ENCODE measurements at places on chromosomes 16 and 17.

DNA sequence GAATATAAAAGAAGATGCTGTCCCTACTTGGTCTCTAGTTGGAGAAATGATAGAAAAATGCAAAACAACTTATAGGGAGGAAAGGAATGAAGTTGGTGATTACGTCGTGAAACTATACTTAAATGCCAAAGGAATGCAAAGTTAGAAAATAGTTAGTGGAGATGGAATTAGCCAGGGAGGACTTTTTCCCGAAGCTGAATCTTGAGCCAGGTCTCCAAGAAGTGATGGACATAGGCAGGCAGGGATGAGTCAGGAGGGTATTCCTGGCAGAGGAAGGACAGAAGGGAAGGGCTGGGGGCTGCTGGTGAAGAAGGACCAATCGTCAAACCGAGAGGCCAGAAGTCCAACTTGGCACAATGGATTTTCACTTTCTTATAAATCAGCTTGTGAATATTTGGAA, 1.8 kb downstream of the SNTB2 start:
- peak; percentile 67 for DNase-seq

DNA sequence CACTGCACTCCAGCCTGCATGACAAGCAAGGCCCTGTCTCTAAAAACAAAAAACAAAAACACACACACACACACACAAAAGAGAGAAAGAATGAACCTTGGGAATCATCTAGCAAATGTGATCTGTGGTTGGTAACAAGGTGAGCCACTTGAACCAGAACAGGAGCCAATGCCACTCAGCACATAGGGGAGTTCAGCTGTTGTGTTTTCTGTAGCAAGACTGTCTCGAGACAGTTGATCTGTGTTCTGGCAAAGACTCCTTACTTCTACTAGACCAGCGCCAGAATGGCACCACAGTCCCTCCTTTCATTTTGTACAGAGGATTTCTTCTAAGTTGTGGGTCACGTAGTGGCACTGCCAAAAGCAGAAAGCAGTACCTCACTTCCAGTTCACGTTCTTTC, 20.7 kb downstream of the ATP2A1 start:
- DNase-seq = no peak

DNA sequence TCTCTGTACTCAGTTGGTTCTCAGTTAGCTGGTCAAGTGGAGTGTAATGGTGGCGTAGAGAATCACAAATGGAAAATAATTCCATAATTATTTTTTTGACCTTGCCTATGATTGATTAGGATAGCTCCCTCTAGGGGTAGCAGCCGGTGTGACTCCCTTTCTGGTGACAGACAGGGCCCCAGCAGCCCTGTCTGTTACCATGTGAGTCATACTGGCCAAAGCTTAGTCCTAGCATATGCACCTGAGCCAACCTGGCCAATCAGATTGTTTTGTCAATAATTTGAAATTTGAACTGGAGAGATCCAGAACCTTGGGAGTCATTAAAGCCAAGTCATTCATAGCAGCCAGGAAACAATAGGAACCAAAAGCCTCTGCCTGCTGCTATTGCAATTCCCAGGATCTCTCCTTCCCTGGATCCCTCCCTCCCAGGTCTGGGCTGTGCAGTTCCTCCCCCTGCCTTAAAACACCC, 5.6 kb downstream of the PNPO start:
- peak; percentile 73 for DNase-seq

- DNase-seq = no peak
These were observed 11.0 kb downstream of the SIAH1 start for GRCh38 chr16:48374255-48374654.

DNA sequence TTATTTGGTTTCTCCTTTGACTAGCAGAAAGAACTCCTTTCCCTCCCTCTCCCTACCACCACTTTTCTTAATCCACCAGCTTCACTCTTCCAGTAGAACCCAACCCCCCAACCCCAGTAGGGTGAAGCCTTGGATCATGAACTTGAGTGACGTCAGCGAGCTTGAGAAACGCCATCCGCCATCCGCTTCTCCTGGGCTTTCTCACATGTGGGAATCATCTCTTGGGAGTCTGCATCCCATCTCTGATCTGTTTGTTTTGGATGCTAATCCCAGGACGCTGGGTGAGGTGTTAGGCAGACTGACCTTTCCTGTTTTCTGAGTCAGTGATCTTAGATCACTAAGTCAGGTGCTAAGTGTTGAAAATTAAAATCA, 16.0 kb upstream of the SOX9 start:
- no peak for DNase-seq

DNA sequence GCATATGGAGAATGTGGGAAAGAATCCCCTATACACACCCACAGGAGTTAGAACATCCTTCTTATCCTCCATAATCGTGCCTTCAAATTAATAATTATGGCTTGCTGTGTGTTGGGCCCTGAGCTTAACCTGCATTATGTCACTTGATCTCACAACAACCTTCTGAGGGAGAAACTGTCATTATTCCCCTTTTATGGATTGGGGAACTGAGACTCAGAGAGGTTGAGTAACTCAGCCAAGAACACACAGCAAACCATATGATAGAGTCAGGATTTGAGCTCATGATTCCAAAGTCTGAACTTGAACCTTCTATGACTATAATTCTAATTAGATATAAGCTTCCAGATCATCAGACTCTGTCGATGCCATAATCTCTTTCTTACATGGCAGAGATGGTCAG, 114.2 kb upstream of the CACNG3 start:
- DNase-seq = no peak

- DNase-seq = no peak
These were observed 30.5 kb downstream of the CPPED1 start for GRCh38 chr16:12773221-12773620.

DNA sequence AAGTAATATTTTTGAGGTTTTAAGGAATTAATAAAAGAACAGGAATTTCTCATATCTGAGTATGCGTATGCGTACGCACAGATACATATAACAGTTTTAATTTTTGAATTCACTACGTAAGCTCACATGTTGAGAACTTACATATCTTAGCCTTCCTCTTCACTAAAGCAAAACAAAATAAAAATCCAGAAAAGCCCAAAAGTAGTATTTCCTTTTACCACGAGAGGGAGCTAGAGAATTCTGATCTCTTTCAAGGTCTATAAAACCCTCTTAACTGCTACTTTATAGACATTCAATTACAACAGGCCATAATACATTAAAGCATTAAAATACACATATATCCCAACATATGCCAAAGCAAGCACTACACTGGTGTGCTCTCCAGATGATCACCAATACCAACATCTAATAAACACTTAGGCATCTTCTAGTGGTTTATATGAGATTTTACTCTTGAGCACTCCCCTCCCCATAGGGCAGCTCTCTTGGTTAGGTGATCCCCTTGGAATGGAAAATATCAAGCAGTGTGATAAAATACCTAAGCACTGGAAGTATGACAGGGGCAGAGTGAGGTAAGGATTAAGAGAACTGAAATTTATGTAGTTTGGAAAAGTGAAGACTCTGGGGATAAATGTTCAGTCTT, 94.0 kb downstream of the SKAP1 start:
- peak; percentile 67 for DNase-seq

DNA sequence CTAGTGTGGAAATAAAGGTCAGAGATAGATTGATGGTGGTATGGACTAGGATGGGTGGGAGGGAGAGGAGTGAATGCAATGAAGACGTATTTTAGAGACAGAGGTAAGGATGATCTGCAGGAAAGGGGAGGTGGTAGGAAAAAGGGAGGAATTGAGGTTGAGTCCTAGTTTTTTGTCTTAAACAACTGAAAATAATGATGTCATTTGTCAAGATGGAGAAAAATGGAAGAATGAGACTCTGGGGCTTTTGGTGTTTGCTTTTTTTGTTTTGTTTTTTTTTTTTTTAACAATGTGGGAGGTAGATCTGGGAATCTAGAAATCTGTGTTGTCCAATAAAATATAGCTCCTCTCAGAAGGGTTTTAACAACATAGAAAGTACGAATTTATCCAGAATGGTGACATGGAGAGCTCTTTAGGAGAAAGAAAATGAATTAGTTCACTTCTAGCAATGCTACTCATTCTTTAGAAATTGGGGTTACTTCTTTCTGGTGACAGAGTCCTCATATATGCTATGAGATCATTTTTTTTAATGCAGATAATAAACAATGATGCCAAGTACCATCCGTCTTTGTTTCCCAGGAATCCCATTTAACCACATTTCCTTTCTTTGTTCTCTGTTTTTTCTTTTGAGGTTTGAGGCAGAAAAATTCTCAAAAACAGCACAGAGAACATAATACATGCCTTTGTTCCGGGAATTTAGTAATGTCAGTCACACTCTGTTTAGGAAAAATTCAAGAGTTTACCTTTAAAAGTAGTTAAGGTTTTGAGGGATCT, 225.3 kb upstream of the COX10 start:
- peak; percentile 59 for DNase-seq

- no peak for DNase-seq
These were observed 33.0 kb downstream of the NTN1 start for GRCh38 chr17:9054126-9054975.

GRCh38 chr17:32222621-32223020, 43.0 kb upstream of the RHBDL3 start:
- no peak for DNase-seq

GRCh38 chr17:78430892-78431691, 52.6 kb downstream of the PGS1 start:
- no peak for DNase-seq

- no peak for DNase-seq
These were observed 82.4 kb downstream of the GSG1L start for GRCh38 chr16:27980919-27981700.

GRCh38 chr17:37131669-37132611, 183.2 kb downstream of the AATF start:
- no peak for DNase-seq

- no peak for DNase-seq
These were observed 11.9 kb upstream of the RBFOX3 start for GRCh38 chr17:79622776-79623175.

DNA sequence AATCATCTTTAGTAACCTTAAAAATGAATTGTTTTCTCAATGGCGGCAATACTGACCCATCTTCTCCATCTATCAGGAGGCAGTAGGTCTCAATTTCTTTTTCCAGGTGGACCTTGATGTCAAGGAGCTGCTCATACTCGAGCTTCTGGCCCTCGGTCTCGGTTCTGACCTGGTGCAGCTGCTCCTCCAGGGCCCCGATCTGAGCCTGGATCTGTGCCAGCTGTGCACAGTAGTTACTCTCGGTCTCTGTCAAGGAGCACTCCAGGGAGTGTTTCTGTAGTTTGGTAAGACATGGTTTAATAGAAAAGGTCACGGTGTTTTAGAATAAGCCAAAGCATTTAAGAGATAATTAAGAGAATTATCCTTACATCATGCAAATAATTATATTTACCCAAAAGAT, 4.9 kb downstream of the KRT27 start:
- DNase-seq = no peak

- DNase-seq = peak; percentile 12
These were observed 134.1 kb downstream of the RGS9 start for GRCh38 chr17:65271296-65271695.

GRCh38 chr16:11128211-11129141, 127.5 kb downstream of the SOCS1 start:
- DNase-seq = peak; percentile 75

DNA sequence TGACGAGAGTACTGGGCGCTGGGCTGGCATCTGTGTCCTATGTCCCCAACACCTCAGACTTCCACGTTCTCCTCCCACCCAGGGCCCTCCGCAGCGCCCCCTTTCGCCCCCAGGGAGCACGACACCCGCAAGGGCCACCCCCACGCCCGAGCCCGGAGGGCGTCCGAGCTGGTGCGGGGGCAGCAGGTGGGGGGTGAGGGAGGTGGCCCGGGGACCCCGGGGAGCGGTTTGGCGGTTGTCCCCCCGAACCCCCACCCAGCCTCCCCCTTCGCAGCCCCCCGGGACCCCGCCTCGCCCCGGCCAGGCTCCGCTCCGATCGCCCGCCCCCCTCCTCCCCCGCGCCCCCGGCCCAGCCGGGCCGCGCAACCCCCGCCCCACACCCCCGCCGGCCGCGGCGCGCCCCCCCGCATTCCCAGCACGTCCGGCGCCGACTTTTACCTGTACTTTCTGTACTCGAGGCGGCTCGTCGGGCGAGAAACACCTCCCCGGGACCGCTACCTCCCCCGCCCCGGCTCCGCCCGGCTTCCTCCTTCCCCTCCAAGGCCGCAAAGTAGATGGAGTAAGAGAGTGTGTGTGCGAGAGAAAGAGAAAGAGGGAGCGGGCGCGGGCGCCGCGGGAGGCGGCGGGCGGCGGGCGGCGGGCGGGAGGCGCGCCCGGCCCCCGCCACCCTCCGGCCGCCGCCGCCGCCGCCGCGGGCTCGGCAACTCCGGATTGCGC, 901 bp downstream of the CDYL2 start:
- DNase-seq = peak; percentile 28

DNA sequence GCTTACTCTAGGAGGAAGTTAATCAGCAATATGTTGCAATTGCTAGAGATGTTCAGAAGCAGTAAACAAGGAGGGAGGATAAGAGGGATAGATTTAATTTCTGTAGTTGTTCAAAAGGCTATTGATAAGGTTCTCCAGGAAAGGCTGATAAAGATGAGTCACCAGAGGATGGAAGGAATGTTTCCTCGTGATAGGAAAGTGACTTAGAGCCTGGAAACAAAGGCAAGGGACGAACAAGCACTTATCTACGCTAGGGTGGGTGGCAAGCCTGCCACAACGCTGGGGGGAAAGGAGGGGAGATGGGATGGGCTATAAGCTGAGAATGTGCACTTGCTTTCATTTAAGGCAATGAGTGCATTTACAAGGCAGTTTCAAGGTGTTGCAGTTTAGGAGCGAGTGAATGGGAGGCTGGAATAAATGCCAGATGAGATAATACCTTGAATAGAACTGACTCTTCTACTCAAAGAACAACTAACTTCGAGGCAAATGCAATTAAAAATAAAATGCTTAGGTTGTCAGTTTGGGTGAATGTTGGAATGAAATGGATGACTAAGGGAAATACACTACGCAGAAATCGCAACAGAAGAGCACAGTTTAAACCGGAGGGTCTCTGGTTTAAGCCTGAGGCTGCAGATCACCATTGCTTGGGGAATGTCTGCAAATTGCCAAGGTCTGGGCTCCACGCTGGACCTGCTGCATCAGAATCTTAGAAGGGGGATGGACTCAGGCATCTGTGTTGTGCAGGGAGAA, 76.0 kb upstream of the RBBP6 start:
- DNase-seq = no peak

DNA sequence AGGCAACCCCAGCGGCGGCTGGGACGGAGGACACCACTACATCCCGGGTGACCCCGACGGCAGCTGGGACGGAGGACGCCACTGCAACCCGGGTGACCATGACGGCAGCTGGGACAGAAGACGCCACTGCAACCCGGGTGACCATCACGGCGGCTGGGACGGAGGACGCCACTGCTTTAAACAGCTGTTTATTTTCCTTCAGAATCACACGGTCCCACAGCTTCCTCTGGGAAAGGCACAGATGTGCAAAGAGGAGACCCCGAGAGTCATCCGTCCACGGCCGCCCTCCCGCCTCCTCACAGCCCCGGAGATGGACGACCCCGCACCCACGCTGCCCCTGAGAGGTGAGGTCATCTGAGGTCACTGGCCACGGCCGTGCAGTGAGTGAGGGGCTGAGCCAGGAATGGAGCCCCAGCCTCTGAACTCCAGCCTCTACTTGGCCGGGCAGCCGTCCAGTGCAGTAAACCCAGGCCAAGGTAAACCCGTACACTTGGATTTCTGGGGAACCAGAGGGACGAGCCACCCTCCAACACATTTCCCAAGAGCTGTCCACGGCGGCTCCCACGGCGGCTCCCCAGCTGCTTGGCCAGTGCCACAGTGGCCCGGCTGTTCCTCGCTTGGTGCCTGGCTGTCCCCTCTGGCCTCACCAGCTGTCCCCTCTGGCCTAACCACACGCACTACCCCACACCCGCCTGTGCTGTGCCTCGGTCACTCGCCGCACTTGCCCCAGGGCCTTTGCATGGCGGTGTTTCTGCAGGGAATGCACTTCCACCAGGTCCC, 43.2 kb upstream of the PABPN1L start:
- DNase-seq = no peak
